Immature natural killer cell (primary cell): ENCODE measurements at places on chromosomes 13 and 19. TPM values are rescaled to one million over a fixed set of nuclear protein-coding genes. Genes with fewer than 3 reads are reported as not detected.

DNA sequence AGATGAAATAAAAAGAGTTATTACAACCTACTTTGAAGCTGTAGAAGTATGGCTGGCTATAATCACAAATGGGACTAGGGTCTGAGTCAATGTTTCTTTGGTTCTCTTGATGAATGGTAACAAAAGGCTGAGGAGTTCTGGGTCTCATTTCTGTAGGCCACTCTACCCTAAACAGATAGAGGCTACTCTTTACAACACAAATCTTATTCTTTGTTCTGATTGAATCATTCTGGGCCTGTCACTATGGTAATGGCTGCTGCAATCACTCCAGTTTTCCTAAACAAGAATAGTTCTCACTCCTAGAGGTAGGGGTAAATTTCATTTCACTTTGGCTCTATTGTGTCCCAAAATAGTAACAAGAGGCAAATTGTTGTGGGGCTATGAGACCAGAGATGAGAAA lies 1714.3 kb upstream of the PCDH20 start:
- no peak overlapping the region for H3K4me3 ChIP-seq
- no peak overlapping the region for H3K27ac ChIP-seq
- H3K4me1 ChIP-seq: no peaks in the 10 kb centered on the region
- H3K27me3 ChIP-seq: peaks cover 2% of the 10 kb centered on the region
- peaks cover 3% of the 10 kb centered on the region for H3K36me3 ChIP-seq

DNA sequence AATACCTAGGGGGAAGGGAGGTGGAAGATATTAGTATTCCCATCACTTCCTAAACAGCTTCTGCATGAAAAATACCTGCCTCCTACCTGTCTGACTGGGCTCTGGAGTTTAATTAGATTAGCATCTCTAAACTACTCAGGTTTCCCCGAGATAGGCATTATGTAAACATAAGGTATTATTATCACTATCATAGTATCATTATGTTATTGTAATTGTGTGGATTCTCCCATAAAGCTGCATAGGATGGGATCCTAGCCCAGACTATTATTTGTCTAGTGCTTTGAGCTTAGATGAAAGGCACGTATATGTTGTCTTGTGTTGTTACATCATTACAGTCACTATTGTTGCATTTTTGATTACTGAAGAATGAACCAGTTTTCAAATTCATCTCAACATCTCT lies 115.2 kb upstream of the SOX21 start:
- no peaks in the 10 kb centered on the region for H3K36me3 ChIP-seq
- H3K27ac ChIP-seq: no peak overlapping the region
- H3K4me1 ChIP-seq: no peaks in the 10 kb centered on the region

- H3K36me3 ChIP-seq: no peaks in the 10 kb centered on the region
- no peaks in the 10 kb centered on the region for H3K4me1 ChIP-seq
- no peak overlapping the region for H3K4me3 ChIP-seq
- H3K27ac ChIP-seq: no peak overlapping the region
- no peak for DNase-seq
Measured at GRCh38 chr19:39727070-39727800, 10.6 kb downstream of the CLC start.

DNA sequence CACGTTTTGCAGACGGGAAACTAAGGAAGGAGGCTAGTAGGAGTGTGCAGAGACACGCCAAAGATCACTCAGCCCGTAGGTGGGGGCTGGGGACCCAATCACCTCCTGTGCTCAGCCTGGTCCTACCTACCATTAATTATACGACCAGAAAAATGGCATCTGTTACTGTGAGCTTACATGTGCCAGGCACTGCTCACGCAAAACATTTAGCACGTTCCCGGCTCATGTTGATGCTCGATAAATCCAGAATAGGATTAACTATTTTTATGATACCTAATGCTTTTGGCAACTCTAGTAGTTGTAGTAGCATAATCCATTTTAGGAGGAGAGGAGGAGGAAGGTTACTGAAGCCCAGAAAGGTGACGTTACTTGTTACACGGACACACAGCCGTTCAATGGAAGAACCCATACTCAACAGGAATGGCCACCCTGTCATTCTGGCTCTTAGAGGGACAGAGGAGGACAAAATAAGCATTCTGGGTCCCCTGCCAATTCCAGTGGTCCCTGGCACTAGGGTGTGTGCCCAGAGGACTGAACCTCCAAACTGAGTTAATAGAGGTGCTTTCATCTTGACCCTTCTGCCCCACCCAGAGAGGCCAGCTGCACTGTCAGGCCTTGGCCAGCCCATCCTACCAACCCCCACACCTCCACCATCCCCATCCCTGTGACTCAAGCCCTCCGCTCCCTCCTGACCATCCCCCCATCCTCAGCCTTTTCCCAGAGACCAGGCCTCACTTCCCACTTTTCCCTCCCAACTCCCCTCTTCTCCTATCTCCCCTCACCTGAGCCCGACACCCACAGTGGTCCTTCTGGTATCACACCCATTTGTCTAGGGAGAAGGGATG lies 5.0 kb upstream of the EML2 start:
- DNase-seq: no peak
- H3K36me3 ChIP-seq: peaks cover 4% of the 10 kb centered on the region
- H3K27ac ChIP-seq: peak overlapping the region; percentile 39
- H3K4me3 ChIP-seq: peak overlapping the region; percentile 51
- H3K4me1 ChIP-seq: peaks cover 49% of the 10 kb centered on the region

DNA sequence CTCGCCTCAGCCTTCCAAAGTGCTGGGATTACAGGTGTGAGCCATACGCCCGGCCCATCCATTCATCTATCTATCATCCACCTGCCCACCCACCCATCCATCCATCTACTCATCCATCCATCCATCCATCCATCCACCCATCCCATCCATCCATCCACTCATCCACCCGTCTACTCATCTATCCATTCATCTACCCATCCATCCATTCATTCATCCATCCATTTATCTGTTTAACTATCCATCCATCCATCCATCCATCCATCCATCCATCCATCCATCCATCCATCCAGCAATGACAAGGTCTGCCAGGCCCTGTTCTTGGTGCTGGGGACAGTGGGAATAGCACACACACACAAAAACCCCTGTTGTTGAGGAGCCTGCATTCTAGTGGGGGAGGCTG lies 4.5 kb downstream of the VAV1 start:
- no peak for DNase-seq
- peak overlapping the region; percentile 47 for H3K4me3 ChIP-seq
- peak overlapping the region; percentile 81 for H3K27ac ChIP-seq
- H3K4me1 ChIP-seq: peaks cover 77% of the 10 kb centered on the region
- peaks cover 21% of the 10 kb centered on the region for H3K36me3 ChIP-seq
- peaks cover 2% of the 10 kb centered on the region for H3K27me3 ChIP-seq

GRCh38 chr13:112818698-112819045 lies 128.8 kb downstream of the ATP11A start:
- no peaks in the 10 kb centered on the region for H3K27me3 ChIP-seq
- no peak for DNase-seq
- no peak overlapping the region for H3K4me3 ChIP-seq
- peaks cover 42% of the 10 kb centered on the region for H3K36me3 ChIP-seq
- no peak overlapping the region for H3K27ac ChIP-seq
- H3K4me1 ChIP-seq: no peaks in the 10 kb centered on the region

DNA sequence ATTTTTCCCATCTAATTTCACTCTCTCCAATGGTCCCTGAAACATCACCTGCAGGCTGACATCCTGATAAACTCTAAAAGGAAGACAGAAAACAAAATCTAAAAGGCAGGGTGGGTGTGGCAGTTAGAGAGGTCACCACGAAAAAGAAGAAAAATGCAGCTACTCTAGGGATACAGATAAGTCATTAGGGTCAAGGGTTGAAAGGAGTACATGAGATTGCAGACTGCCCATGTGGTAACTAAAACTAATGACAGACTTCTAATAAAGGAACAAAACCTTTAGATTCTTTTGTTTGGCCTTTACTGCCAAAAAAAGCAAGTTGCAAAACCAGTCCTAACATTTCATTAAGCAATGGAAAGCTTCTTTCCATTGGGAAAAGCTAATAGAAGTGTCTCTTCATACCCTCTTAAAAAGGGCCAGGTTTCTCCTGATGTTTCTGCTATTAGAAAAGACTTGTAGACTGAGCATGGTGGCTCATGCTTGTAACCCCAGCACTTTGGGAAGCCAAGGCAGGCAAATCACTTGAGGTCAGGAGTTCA lies 31.0 kb downstream of the THSD1 start:
- no peaks in the 10 kb centered on the region for H3K36me3 ChIP-seq
- H3K27me3 ChIP-seq: no peaks in the 10 kb centered on the region
- DNase-seq: no peak
- H3K4me1 ChIP-seq: no peaks in the 10 kb centered on the region
- no peak overlapping the region for H3K4me3 ChIP-seq
- H3K27ac ChIP-seq: no peak overlapping the region

- no peak overlapping the region for H3K4me3 ChIP-seq
- no peak for DNase-seq
- H3K4me1 ChIP-seq: peaks cover 41% of the 10 kb centered on the region
- H3K27ac ChIP-seq: no peak overlapping the region
- H3K27me3 ChIP-seq: peaks cover 8% of the 10 kb centered on the region
- no peaks in the 10 kb centered on the region for H3K36me3 ChIP-seq
Measured at GRCh38 chr13:48564056-48564455, 31.2 kb upstream of the RCBTB2 start.

DNA sequence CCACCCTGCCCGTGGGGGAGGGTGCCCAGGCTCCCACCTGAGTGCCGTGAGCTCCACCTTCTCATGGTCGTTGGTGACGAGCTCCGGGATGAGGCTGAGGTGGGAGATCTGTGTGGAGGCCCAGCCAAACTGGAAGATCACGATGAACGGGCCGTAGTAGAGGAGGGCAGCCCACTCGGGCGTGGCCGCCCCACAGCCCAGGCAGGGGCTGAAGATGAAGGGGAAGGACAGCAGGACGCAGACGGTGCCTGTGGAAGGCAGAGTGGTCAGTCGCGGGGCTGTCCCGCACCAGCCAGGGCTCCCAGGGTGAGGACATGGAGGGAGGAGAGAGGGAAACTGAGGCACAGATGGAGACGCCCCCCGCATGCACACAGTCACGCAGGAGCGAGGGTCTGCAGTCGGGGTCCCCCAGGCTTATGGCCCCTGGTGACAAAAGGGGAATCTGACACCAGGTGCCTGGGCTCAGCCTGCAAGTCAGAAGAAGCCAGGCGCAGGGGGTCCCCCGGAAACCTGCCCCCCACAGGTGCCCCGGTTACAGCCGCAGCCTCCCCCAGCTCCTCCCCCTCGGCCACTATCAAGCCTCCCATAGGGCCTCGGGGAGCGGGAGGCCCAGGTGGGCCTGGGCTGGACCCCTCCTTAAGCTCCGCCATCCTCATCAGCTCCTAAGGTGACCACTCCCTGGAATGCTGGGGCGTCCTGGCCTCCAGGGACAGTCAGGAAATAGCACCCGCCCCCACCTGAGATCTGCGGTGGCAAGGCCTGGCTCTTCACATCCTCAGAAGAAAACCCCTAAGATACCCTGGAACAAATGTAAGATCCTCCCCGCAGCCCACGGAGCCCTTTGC lies 6.2 kb downstream of the MFSD12 start:
- H3K4me3 ChIP-seq: no peak overlapping the region
- peaks cover 5% of the 10 kb centered on the region for H3K27me3 ChIP-seq
- no peak for DNase-seq
- H3K36me3 ChIP-seq: no peaks in the 10 kb centered on the region

- H3K4me3 ChIP-seq: no peak overlapping the region
- H3K27me3 ChIP-seq: no peaks in the 10 kb centered on the region
- peaks cover 5% of the 10 kb centered on the region for H3K4me1 ChIP-seq
Measured at GRCh38 chr19:17993076-17993813, 14.7 kb upstream of the ARRDC2 start.

GRCh38 chr19:56508290-56508778 lies 679 bp downstream of the ZNF471 start:
- peak; percentile 22 for DNase-seq

GRCh38 chr19:52007451-52007805 lies 583 bp downstream of the ZNF615 start:
- peaks cover 20% of the 10 kb centered on the region for H3K36me3 ChIP-seq
- peak overlapping the region; percentile 96 for H3K4me3 ChIP-seq
- peak overlapping the region; percentile 93 for H3K27ac ChIP-seq

DNA sequence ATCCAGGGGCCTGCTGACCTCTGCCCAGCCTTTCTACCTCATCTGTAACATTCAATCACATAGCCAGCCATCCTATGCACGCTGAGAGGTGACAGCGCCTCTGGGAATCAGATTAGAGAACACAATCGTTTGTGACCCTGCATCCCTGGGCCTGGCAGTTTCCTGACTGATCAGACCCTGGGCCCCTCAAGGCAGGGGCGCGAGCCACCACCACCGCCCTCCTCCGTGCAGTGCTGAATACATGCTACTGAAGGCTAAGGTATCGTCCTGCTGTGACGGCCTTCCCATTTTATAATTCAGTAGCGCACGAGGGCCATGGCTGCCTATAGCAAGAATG lies 1.3 kb downstream of the TMTC4 start:
- H3K36me3 ChIP-seq: peaks cover 10% of the 10 kb centered on the region
- H3K4me3 ChIP-seq: peak overlapping the region; percentile 97
- peak overlapping the region; percentile 96 for H3K27ac ChIP-seq
- no peak for DNase-seq

- no peaks in the 10 kb centered on the region for H3K4me1 ChIP-seq
- H3K27me3 ChIP-seq: peaks cover 2% of the 10 kb centered on the region
- H3K4me3 ChIP-seq: no peak overlapping the region
- no peak for DNase-seq
- no peak overlapping the region for H3K27ac ChIP-seq
- no peaks in the 10 kb centered on the region for H3K36me3 ChIP-seq
Measured at GRCh38 chr13:76164290-76164689, 528.2 kb downstream of the LMO7 start.

DNA sequence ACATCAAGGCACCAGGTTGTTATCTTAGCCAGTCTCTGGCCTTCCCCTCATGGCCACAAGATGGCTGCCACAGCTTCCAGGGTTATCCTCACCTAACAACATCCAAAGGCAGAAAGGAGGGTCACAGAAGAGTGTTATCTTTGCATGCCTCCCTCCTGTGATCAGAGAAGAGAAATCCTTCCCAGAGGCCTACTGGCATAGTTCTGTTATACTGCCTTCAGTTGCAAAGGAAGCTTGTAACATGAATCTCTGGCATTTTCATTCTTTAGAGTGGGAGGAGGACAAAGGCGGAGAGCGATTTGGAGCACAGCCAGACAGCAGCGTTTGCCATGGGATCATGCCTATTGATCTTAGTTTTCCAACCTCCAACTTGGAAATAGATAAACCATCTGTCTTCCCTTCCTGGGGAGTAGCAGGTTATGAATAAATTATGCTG lies 135.7 kb downstream of the DNAJC15 start:
- H3K4me1 ChIP-seq: no peaks in the 10 kb centered on the region
- H3K27me3 ChIP-seq: no peaks in the 10 kb centered on the region
- H3K4me3 ChIP-seq: no peak overlapping the region
- H3K27ac ChIP-seq: no peak overlapping the region
- DNase-seq: no peak

DNA sequence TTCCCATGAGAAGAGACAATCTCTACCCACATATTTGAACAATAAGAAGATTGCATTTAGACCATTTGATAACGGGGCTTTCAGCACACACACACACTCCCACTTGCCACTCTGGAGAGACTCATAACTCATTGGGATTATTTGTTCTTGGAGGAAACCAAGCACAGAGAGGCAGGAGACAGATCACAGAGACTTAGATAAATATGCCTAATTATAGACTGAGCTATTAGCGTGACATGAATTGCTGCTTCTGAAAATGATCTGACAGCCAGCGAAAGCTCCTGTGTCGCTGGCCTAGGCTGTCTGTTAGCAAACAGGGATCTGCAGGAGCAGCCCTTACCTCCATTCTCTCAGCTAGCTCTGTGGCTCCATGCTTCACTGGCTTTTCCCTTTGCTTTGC lies 111.4 kb downstream of the CCNA1 start:
- no peak overlapping the region for H3K27ac ChIP-seq
- no peaks in the 10 kb centered on the region for H3K36me3 ChIP-seq
- no peak overlapping the region for H3K4me3 ChIP-seq

RNF225 gene
- not detected for polyA plus RNA-seq

UNC13A gene
- not detected for polyA plus RNA-seq

ERICH6B gene
- not detected for polyA plus RNA-seq

SLC25A41 gene
- not detected for polyA plus RNA-seq

SIGLEC9 gene
- polyA plus RNA-seq: 6.2 TPM

COX6B2 gene
- polyA plus RNA-seq: 0.16 TPM

PMIS2 gene
- polyA plus RNA-seq: not detected

RDH8 gene
- not detected for polyA plus RNA-seq
